CD8-positive, alpha-beta memory T cell (primary cell): ENCODE measurements at places on chromosomes 16 and 17.

GRCh38 chr16:82651921-82652601 is 25.3 kb downstream of the CDH13 start:
- DNase-seq = no peak

DNA sequence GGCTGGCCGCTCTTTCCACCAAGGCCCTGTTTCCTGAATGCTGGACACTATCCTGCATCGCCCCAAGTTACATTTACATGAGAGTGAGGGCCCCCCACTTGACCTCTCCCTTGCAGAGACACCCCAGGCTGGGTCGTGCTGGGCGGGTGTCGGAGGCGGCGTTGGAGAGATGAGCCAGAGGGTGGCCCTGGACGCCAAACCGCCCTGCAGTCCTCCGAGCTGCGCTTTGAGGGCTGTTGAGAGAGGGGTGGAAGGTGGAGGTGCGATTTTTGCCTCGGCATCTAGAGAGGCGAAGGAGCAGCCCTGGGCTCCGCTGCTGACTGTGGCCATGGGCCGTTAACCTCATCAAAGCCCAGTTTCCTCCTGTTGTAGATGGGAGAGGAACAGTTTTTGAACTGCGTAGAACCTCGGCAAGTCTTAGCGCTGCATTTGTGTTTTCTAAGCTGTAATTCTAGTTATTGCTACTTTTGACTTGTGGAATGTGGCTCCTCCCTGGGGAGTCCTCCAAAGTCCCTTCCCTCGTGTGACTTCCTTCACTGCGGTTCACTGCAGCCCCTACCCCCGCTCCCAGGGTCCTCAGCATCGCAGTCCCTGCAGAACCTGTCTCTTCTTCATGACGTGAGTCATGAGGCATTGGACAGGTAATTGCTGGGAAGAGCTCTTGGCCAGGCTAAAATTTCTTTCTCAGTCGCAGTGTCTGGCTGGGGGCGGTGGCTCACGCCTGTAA is 986 bp upstream of the ELOB start:
- peak; percentile 16 for DNase-seq

GRCh38 chr17:574061-574460 is 140.6 kb downstream of the VPS53 start:
- DNase-seq = no peak

DNA sequence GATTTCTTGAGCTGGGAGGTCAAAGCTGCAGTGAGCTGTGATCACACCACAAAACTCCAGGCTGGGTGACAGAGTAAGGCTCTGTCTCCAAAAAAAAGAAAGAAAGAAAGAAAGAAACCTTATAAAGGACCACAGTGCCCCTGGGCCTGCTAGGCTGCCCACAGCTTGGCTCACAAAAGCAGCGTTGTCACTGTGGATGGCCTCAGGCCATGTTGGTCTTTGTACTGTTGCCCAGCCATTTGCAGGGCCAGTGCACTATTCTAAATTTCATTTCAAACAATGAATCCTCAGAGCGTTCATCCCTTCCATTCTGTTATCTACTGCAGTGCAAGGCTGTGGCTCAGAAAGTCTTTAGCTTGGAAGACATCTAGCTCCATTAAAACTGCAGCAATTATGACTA is 208.4 kb downstream of the SLC39A11 start:
- no peak for DNase-seq

- DNase-seq = no peak
Measured at GRCh38 chr16:83977056-83977815, 9.2 kb downstream of the NECAB2 start.

DNA sequence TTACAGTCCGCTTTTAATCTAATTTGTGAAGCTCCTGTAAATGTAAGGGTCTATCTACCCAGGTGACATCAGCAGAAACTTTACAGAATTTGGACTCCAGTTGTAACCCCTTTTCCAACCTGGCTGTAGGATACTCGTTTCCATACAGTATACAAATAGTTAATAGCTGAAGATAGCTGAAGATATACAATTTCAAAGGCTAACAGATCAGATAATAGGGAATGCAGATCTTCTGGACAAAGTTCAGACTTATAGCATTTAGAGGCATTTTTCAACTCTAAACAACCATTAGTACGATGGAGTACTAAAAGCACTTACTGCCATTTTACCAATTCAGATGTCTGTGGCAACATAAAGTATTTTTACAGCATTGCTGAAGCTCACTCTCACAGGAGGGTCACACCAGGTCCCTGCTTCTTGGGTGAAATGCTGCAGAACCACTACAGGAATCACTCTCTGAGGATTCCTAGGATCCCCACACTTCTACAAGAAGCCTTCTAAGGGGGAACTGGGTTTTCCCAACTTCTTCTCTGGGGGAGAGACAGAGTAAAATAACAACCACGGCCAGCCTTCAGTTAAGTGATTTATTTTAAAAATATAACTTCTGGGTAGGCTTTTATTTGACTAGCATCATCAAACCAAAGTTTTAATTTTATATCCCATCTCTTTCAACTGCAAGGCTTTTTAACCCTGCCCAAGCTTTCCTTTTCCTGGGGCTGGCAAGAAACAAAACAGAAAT is 2.9 kb downstream of the VEZF1 start:
- no peak for DNase-seq

- no peak for DNase-seq
Measured at GRCh38 chr17:36994438-36994837, 45.7 kb downstream of the AATF start.

DNA sequence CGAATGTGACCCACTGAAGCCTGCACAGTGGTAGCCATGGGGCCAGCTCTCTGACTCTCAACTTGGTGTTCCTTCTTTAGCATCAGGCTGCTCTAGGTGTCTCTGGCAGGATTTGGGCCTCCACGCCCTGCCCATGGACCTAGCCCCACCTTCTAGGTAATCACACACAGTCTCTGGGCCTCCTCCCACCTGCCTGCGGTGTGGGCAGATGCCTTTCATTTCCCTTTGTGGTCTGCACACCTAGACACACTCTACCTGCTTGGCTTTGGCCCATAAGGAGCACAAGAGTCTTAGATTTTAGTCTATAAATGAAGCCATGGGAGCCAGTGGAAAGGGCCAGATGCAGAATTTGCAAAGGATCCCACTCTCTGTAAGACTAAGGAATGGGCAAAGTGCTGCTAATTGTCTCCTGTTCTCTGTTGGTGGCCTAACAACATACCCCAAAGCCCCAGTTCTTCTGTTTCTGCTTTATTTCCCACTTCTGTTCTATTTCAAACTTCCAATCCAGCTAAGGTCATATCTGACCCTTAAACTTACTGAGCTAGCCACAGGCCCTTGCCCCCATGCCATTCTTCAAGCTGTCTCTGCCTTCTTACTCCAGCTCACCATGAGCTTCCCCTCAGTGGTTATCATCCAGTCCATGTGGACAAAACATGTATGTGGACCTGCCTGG is 7.2 kb upstream of the MFSD6L start:
- no peak for DNase-seq

DNA sequence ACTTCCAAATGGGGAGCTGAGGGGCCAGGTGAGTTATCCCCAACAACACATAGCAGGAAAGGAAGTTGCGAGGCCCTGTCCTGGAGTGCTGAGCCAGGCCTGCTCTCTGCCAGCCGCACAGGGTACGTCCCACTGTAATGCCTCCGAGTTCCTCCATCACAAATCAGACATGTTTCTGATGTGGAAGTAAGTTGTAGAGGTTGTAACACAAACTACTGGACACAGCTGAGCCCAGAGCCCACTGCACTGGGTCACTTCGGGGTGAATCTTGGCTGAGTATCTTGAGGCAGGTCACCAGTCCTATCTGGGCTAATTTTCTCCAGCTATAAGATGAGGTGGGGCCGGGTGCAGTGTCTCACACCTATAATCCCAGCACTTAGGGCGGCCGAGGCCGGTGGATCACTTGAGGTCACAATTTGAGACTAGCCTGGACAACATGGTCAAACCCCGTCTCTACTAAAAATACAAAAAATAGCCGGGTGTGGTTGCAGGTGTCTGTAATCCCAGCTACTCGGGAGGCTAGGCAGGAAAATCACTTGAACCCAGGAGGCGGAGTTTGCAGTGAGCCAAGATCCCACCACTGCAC is 100.8 kb upstream of the CDH5 start:
- DNase-seq = no peak

DNA sequence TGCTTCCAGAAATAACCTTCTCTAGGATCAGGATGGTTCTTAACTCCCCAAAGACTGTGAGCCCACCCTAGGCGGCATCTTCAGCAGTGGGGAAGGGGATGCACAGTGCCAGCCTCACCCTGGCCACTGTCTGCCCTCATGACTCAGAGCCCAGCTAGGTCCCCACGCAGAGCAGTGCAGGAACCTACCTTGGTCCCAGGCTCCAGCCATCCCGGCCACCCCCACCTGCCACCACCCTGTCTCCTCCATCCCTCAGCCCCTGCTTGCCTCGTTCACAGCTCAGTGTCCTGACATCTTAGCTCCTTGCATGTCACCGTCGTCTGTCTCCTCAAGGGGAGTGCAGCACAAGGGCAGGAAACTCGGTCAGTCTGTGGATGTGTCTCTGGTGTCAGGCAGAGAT is 16.1 kb upstream of the KRTAP17-1 start:
- no peak for DNase-seq
